ENCODE measurements at places on chromosomes 12 and 14. TPM values are rescaled to one million over a fixed set of nuclear protein-coding genes. Genes with fewer than 3 reads are reported as not detected.

Gene KRT83
- total RNA-seq: not detected

Gene RASSF9
- total RNA-seq: 10.9 TPM

Gene HVCN1
- total RNA-seq: 2.2 TPM

Gene DIO2
- total RNA-seq: not detected

Gene CACNA2D4
- 0.22 TPM for total RNA-seq

Gene SCN8A
- under 0.01 TPM for total RNA-seq

Gene AMDHD1
- not detected for total RNA-seq
